Renal pelvis (tissue), 12 donors: ENCODE measurements at places on chromosomes 2 and 18.
A peak's percentile ranks its signal among the peaks of the same experiment; 100 is the strongest.

GRCh38 chr18:35122586-35123224 lies 81.5 kb downstream of the MAPRE2 start:
- no peak for DNase-seq

GRCh38 chr18:24659827-24660720 lies 199.6 kb downstream of the HRH4 start:
- no peak for DNase-seq

GRCh38 chr2:86012007-86012712 lies 93.5 kb downstream of the POLR1A start:
- DNase-seq: no peak

DNA sequence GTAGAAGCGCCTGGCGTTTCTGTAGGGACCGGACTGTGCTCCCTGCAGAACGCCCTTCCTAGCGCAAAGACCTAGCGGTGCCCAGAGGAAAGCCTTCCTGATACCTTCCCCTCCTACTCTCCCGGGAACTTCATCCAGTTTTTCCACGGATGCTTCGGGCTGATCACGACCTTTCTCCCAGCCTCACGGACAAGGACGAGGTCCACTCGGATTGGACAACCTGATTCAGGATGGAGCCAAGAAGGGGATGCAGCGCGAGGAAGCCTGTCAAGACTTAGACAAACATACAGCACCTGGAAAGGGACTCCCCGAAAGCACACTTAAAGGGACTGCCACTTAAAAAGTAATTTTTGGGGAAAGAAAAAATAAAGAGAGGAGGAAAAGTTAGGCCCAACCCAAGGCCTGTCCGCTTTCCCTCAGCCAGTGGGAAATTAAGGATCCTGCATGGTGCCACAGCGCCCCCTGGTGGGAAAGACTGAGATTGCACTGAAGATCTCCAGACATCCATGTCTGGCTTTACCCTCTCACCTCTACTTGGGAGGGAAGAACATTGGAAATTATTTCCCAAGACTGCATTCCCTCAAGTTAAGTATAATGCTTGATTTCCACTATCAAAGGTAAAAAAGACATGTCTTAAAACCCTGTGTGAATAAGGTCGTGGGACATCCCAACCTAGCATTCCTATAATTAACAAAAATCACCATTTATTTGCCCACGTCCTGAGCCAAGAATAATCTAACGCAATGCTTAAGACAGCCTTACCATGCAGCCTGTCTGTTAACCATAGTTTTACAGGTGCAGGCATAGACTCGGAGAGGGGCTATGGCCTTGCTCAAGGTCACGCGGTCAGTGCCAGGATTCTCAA lies 13.4 kb upstream of the COPS8 start:
- DNase-seq: no peak

- peak; percentile 21 for DNase-seq
Observed at GRCh38 chr2:39121523-39122063, 742 bp upstream of the SOS1 start.

GRCh38 chr2:214401580-214401979 lies 9.3 kb upstream of the VWC2L start:
- no peak for DNase-seq
